ENCODE measurements at places on chromosomes 2 and 18.

DNA sequence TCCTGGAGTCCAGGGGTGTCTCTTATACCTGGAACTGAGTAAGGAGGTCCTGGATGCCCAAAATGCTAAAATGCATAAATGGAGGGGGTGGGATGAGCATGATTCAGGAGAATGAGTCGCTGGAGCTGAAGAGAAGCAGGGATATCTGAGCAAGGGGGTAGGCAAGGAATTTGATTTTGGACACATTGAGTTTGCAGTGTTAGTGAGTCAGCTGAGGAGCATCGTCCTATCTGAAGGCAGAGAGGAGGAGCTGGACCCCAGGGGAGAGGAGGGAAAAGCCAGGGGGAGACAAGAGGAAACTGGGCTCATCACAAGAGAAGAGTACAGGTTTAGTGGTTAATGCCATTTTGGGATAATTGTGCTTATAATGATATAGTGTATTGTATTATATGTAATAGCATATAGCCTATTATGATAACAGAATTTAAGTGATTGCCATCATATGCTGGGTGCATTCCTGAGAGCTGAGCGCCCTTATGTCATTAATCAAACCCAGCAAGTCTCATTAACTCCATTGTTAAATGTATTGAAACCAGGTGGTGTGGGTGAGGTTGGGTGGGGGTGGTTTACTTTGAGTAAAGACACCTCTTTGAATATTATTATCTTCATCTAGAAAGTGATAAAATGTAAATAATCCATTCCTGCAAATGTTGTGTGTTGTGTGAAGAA lies 12.4 kb downstream of the EHD3 start:
- no peak for DNase-seq

GRCh38 chr2:168432565-168433186 lies 23.4 kb upstream of the CERS6 start:
- DNase-seq, result no peak

DNA sequence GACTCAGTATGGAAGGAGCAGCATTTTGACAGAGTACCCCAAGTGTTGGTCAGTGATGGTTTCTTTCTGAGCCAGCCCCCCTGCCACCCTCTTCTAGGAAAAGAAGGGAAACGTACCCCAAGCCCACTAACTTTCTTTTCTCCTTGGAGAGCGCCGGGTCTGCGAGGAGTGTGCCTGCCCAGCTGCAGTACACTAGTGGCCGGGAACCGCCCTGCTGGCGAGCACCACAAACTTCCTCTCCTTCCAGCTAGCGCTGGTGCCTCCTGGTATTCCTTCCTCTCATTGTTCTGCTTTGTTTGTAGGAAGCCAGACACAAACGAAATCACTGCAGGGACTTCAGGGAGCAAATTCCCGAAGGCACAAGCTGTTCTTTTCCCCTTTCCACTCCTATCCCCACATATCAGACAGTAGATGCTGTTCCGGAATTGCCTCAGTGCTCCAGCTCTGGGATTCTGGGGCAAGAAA lies 1.8 kb downstream of the CCDC85A start:
- DNase-seq, result peak; percentile 65

GRCh38 chr2:15049096-15049993 lies 416.8 kb downstream of the LRATD1 start:
- no peak for DNase-seq

- no peak for DNase-seq
Measured at GRCh38 chr2:229344151-229344551, 73.1 kb upstream of the PID1 start.

- no peak for DNase-seq
Measured at GRCh38 chr18:4762330-4762729, 307.2 kb upstream of the DLGAP1 start.

GRCh38 chr2:235265348-235265965 lies 228.4 kb upstream of the AGAP1 start:
- no peak for DNase-seq

- no peak for DNase-seq
Measured at GRCh38 chr2:6297238-6297637, 568.5 kb downstream of the CMPK2 start.

DNA sequence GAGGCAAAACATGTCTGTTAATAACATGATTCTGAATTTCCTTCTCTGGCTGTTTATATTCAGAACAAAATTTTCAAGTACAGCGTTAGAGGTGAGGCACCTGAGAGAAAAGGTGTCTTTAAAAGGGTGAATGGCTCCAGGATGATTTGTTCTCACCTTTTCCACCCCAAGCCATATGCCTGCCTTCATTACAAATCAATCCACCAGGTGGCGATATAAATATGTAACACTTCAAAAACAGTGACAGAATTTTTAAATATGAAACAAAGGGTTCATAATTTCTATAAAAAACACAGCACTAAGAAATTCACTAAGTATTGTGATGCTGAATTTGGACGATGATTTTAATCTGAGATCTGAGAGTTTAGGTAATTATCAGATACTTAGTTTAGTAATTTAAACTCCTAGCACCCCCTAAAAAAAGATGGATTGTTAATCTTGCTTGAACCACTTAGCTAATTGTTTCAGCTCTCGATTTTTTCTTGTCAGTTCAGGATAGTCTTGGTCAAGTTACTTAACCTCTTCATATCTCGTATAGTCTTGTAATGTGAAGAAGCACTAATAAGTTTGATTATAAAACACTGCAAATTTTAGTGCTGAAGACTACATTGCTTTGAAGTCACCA lies 528.8 kb downstream of the CPS1 start:
- peak; percentile 31 for DNase-seq

All from glomerular endothelial cell (primary cell).